ENCODE measurements at places on chromosomes 16 and 17. TPM values are rescaled to one million over a fixed set of nuclear protein-coding genes. Genes with fewer than 3 reads are reported as not detected.

- DNase-seq: no peak
Measured at GRCh38 chr16:70774261-70774660, 26.7 kb downstream of the VAC14 start.

DNA sequence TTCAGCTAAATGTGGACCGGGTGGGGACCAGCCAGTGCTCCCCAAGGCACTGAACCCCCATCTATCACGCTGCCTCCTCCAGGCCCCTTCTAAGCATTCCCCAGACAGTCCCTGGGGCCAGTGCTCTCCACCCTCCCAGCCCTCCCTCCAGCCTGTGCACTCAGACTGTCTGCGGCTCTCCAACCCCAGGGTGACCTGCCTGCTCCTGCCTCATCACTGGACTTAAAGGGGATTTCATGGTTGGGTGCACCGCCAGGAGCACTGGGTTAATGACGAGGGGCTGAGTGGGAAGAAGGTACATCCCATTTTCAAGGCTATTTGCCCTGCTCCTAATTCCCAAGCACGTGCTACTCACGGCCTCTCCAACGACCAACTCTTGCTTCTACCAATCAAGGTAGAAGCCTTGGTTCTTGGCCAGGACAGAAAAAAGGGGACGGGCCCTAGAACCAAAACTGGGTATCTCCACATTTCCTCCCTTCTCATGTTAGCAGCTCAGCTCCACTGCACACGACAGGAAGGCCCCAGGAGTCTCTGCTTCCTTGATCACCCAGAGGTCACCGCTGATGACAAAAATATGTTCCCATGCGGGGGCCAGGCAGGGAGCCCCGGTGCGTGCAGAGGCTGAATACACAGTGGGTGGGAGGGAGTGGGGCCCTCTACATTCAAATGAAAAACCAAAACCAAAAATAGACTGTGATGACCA, 3.5 kb upstream of the ABR start:
- no peak for DNase-seq

GRCh38 chr16:48810803-48811453, 200.9 kb upstream of the N4BP1 start:
- peak; percentile 70 for DNase-seq

GRCh38 chr17:6981426-6981825, 14.4 kb upstream of the ALOX12 start:
- DNase-seq: no peak

DNA sequence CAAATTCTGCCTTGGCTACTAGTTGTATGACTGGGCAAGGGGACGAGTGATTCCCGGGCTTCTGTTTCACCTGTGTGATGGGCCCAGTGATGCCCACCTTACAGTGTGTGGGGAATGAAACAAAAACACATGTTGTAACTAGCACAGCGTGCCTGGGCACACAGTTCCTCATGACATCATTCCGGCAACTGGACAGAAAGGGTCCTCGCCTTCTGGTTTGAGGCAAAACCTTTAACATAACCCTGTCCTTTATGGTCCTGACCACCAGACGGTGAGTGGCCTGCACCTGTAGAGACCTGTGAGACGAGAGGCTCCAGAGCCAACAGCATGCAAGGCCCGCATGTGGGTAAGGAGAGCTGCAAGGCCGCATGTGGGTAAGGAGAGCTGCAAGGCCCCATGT, 7.7 kb upstream of the SLC38A8 start:
- DNase-seq: no peak

DNA sequence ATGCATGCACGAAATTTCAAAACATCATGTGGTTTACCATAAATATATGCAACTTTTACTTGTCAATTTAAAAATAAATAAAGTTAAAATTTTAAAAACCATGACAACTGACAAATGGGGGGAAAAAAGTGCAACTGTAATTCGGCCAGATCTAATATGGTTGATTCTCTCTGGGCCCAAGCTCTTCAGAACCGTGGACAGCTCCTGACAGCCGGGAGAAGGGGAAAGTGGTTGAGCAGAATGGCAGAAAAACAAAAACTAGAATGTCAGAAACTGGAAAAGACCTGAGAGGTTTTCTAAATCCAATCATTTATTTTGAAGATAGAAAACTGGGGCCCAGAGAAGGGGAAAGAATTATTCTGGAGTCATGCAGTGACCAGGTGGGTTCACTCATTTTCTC, 126.6 kb downstream of the TMEM132E start:
- DNase-seq: peak; percentile 46

DNA sequence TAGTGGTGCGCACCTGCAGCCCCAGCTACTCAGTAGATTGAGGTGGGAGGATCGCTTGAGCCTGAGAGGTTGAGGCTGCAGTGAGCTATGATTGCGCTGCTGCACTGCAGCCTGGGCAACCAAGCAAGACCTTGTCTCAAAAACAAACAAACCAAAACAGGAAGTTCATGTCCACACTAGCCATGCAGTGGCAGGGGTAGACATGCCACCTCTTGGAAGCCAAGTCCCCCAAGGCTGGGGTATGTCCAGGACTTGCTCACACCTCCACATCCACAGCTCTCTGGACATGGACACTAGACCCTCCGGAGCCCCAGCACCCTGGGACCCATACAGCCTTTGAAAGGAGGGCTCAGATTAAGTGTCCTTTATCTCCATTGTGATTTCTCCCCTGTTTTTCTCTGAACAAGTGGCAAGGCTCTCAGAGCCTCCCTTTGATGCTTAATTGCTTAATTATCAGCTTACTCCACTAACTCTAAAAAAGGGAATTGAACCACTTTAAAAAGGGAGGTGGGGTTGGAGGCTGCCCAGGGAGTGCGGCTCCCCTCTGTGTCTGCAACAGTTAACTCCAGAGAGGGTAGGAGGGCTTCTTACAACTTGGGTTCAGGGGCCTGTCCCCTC, 424.6 kb upstream of the C16orf82 start:
- DNase-seq: no peak

CHD9 gene
- total RNA-seq: 67.7 TPM
